ENCODE measurements at places on chromosomes 5 and 9.

- DNase-seq = no peak
Measured at GRCh38 chr5:78293851-78294247, 649 bp downstream of the AP3B1 start.

GRCh38 chr9:37784291-37784615, 611 bp downstream of the EXOSC3 start:
- no peak for DNase-seq

DNA sequence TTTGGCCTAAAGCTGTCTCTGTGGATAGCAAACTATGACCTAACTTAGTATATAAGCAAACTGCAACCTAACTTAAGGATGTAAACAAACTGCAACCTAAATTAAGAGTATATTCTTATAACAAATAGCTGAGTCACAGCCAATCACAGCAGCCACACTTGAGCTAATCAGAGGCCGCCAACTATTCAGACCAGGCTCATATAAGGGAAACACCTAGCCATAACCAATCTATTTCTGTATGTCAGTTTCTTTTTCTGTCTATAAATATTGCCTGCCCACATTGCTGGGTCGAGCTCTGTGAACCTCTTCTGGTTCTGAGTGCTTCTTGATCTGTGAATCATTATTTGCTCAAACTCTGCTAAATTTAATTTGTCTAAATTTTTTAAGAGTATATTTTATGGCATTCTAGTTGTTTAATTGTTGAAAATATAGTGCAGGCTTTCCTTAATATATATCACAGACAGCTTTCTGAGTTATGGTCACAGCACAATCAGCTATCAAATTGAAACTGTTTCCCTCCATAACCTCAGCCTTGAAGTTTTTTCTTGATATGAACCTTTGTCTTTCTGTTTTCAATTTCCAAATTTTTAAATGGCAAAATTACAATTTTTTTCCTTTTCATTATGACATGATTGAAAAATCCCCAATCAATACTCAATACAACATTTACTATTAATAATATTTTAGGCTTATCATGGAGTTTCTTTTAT, 327.1 kb upstream of the NUDT12 start:
- no peak for DNase-seq

DNA sequence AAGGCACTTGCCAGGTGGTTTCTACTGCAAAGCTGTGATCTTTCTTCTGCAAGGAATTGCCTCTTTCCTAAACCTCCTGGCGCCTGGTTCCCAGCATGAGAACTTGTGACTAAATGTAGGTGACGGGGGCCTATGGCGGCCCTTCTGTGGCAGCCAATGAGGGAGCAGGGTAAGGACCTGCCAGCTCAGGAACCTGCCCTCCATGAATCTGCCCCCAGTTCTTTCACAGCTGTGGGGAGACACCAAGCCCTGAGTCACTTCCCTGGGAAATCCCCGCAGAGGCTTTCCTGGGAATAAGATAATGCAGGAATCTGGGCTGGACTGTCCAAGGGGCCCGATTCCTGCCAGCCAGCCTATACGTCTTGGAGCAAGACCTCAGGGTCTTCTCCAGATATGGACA, 56.7 kb upstream of the CTNNA1 start:
- no peak for DNase-seq

DNA sequence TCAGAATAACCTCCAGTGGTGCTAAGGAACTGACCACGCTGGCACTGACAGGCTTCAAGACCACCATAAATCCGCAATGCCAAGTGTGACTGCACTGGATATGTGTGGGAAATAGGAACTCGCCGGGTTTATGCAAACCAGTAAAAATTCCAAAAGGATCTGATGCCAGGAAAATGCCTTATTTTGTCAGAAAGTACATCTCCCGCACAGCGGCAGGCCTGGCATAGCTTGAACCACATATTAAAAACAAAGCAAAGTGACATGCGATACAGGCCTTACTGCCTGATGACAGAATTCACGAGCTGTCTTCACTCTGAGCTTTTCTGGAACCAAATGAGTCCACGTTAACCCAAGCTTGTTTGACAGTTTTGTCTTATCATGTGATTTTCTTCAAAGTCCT, 139.6 kb downstream of the GLIS3 start:
- no peak for DNase-seq

- DNase-seq = no peak
Measured at GRCh38 chr5:170338291-170338690, 40.7 kb upstream of the LCP2 start.

- no peak for DNase-seq
Measured at GRCh38 chr9:21681641-21682040, 120.8 kb upstream of the MTAP start.

DNA sequence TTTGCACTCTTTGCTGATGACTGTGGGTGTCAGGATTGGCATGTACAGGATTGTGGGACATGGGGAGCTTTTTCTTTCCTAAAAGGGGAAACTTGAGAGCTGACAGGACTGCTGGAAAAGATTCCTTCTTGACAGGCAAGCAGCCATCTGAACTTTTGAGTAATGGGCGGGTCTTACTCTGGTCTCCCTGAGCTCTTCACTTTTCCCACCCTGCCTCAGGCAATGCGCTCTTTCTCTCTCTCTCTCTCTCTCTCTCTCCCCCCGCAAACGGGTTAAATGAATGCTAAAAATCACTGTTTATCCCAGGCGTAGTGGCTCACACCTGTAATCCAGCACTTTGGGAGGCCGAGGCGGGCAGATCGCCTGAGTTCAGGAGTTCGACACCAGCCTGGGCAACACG, 37.1 kb upstream of the F2RL1 start:
- DNase-seq = no peak

- DNase-seq = no peak
Measured at GRCh38 chr5:157233515-157233914, 32.4 kb upstream of the CYFIP2 start.

GRCh38 chr5:78569441-78569840, 79.1 kb downstream of the LHFPL2 start:
- no peak for DNase-seq

GRCh38 chr5:123441408-123441807, 18.2 kb upstream of the CEP120 start:
- DNase-seq = no peak

- DNase-seq = no peak
Measured at GRCh38 chr9:123548741-123549545, 192.9 kb downstream of the CRB2 start.

- DNase-seq = no peak
Measured at GRCh38 chr5:136992796-136993489, 506.2 kb downstream of the SPOCK1 start.

DNA sequence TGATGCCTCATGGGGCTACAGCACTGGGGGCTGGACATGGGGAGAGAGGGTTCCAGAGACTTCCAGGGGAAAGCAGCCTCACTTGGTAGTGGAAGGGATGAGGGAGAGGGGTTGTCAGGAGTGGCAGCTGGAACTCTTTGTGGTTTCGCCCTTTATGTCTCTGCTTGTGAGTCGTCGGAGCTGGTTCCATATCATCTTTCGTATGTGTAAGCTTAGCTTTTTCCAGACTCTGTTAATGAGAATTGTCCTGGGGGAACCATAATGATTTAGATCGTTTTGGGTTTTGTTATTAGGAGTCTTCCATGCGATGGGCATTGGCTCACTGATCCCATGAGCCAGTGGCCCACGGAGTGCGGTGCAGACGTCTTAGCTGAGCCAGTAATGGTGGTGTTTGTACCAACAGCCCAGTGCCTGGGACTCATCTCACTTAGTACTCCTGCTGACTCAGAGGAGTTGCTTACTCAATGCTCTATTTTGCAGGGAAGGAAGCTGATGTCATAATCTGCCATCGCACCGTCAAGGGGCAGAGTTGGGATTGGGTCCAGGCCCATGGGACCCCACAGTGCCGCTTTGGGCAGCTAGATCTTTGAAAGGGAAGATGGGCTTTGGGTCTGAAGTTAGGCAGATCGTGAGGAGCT, 48.5 kb downstream of the NEK6 start:
- no peak for DNase-seq

DNA sequence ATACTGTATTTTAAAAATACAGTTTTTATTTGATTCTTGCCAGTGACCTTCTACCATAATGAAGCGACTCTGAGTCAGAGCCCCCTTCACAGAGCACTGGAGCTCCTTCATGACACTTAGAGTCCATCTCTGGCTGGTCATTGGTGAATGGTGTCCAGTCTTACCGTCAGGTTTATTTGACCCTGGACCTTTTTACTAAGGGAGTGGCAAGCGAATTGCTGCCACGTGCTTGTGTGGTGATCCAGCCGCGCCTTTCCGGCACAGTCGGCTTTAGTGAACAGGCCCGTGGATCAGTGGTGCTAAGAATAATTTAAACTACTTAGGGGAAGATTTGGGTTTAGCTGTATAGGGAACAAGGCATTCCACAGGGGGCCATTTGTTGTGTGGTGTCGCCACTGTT, 48.5 kb downstream of the PRRC2B start:
- DNase-seq = no peak

DNA sequence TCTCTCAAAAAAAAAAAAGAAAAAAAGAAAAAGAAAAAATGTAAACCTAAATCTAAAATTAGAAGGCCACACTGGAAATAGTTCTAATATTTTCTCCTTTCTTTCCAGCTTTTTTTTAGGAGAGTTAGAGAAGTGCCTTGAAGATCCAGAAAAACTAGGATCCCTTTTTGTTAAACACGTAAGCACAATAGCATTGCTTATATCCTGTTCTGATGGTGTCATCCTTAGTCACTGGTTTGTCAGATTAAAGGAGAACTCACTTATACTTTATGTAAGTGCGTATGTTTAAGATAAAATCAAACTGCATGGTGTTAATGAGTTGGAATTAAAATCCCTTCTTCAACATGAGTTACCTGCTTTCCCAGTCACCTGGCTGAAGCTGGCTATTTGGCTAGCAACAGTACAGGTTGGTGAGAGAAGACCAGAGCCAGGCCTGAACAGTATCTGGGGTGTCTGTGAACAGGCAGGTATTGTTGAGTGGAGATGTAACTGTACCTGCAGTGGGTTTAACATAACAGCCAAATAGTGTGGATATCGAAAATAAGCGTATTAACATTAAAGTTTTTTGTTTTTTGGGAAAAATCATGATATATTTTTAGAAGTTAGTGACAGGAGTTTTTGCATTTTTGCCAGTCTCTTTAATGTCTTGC, 104.7 kb upstream of the OTULINL start:
- no peak for DNase-seq

DNA sequence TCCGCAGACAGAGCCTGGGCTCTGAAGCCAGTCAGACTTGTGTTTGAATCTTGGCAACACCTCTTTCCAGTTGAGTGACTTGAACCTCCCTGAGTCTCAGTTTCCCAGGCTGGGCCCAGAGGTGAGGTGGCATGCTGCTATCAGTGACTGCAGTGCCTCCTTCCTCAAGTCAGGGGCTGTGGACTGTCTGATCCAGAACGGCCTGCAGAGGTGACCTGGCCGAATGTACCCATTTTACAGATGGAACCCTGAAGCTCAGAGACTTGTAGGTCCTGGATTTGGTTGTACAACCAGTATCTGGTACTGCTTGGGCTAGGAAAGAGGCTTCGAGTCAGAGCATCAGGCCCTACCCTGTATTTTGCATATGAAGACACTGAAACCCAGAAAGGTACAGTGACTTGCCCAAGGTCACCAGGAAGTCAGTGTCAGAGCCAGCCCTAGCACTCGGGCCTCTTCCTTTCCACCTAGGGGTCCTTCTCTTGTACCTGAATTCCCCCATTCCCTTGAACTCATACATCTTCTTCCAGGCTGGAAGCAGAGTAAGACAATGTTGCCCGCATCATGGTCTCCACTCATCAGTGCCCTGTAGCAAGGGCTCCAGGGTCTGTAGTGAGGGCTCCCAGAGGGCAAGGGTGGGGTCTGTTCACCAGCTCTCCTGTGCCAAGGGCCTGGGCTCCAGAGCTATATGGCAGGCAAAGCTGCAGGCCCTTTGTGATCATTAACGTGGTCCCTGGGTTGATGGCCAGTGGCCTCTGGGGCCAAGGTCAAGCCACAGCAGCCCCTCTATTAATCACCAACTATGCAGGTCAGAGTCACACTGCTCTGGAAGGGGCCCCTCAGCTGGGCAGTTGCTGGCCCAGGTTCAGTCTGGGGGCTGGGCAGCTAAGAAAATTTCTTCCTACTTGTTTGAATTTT, 28.5 kb downstream of the GSN start:
- no peak for DNase-seq

GRCh38 chr5:150407096-150407720, 5.5 kb downstream of the CD74 start:
- no peak for DNase-seq

GRCh38 chr5:90476391-90476790, 1.7 kb downstream of the POLR3G start:
- DNase-seq = no peak

DNA sequence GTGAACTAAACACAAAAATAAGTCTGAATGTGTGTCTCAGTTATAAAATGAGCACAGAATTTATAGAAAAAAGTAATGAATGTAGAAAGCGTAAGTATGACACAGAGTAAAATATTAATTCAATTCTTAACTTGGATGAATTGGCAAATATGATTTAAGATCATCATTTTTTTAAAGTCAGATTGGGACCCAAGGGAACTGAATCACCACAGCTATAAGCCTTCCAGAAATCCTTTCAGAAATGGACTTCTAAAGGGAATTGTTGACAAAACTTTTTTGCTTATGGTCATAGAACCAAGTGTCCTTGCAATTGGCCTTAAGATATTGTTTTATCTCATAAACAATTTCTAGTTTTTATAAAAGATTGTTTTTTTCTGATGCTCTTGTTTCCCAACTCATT, 495.1 kb upstream of the DAB2 start:
- no peak for DNase-seq

GRCh38 chr9:79574781-79575180, 3.0 kb downstream of the TLE4 start:
- no peak for DNase-seq

DNA sequence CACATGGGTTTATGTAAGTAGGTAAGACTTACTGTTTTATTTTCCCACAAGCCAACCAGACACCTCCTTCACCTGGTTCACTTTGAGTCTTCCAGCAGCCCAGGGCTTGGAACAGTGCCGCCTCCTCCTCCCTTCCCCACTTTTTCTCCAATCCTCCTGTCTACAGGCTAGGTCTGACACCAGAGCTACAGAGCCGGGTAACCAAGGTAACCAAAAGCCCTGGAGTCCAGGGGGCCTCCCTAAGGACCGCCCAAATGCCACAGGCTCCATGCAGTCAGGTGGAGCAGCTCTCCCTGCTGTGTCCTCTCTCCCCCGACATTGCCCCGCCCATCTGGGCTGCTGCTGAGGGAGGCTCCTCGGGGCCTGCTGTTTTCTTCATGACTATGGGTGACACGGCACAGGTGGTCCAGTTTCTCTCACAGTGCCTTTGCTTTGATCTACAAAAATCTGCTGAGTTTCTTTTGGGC, 138.0 kb upstream of the EFNA5 start:
- no peak for DNase-seq

DNA sequence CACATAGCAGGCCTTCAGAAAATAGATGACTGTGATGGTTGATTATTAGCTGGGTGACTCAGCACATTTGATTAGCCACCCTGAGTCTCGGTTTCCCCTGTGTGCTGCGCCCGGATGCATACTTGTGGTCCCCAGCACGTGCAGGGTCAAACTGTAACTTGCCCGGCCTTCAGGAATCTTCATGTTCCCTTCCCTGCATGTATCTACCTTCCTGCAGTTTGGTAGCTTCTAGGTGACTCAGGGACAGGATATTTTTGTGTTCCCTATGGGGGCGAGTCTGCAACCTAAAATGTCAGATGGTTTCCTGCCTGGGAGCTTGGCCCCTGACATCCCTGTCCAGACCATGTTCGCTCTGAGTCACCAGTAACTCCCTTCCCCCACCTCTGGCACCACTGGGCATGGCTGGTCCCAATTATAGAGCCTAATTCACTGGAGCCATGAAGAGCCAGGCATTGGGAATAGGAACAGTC, 13.2 kb downstream of the PTGS1 start:
- DNase-seq = no peak

GRCh38 chr9:125812403-125812802, 65.2 kb downstream of the PBX3 start:
- DNase-seq = no peak

GRCh38 chr5:103804711-103805110, 242.1 kb upstream of the NUDT12 start:
- no peak for DNase-seq

Measured in stimulated activated CD8-positive, alpha-beta memory T cell treated with anti-CD3 and anti-CD28 coated beads, Interleukin-2, amount 100 ng/mL, for 1 hour (primary cell).